ENCODE measurements at places on chromosomes 16 and 17.

DNA sequence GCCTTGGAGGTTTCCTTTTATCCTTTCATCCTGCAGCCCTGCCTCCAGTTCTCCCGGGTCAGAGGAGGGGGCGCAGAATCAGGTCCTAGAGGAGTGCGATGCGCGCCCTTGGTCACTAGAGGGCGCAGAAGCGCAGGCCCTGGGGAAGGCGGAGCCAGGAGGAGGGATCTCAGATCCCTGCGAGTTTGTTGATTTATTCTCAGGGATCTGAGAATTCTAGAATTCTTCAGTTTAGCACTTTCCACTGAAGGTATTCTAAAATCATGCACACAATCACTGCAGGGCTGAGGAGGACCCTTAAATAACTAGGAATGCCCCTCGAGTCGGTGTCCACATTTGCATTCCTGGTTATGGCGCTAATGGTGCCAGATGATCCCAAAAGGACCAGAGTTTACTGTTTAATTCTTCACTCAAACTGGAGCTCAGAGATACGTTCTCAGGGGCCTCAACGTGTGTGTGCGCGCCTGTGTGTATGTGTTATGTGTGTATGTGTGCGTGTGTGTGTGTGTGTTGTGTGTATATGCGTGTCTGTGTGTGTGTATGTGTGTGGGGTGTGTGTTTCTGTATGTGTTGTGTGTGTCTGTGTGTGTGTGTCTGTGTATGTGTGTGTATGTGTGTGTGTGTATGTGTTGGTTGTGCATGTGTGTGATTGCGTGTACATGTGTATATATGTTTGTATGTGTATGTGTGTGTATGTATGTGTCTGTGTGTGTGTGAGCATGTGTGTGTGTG is 6.9 kb upstream of the ELAC2 start:
- DNase-seq, result peak; percentile 52

GRCh38 chr16:30786115-30786935 is 680 bp downstream of the ZNF629 start:
- no peak for DNase-seq

- DNase-seq, result no peak
Measured at GRCh38 chr17:17408236-17408794, 68.5 kb upstream of the MED9 start.

DNA sequence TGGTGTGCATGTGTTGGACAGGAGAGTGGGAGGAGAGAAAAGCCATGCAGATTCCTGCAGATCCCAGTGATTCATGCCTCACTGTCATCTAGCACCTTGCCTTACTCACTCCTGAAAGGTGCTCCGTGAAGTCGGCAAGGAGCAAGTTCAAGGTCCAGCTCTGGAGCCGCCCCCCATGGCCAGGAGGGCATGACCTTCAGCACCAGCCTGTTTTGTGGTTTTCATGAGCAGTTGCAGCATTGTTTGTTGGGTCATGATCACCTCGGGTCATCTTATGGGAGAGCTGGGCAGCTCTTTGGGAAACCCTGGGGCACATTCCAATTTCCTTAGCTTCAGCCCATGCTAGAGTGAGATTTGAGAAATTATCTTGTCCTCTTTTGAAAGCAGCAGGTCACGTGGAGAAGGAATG is 137.5 kb upstream of the IRX3 start:
- no peak for DNase-seq

DNA sequence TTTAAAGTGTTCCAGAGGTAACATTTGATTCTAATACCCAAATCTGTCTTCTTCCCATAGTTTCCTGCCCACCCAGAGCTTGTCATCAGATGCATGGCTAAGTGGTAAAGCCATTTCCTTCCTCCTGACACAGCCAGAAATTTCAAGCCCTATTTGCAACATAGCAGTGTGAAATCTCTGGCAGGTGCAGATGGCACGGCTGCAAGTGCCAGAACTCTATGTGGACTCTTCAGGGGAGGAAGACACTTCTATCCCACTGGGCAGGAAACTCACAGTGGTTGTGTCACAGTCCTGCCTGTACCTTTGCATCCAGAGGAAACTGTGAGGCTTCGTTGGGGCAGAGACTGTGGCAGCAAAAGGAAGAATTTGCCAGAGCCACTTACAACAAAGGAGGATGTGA is 13.2 kb downstream of the DYNLRB2 start:
- DNase-seq, result no peak

DNA sequence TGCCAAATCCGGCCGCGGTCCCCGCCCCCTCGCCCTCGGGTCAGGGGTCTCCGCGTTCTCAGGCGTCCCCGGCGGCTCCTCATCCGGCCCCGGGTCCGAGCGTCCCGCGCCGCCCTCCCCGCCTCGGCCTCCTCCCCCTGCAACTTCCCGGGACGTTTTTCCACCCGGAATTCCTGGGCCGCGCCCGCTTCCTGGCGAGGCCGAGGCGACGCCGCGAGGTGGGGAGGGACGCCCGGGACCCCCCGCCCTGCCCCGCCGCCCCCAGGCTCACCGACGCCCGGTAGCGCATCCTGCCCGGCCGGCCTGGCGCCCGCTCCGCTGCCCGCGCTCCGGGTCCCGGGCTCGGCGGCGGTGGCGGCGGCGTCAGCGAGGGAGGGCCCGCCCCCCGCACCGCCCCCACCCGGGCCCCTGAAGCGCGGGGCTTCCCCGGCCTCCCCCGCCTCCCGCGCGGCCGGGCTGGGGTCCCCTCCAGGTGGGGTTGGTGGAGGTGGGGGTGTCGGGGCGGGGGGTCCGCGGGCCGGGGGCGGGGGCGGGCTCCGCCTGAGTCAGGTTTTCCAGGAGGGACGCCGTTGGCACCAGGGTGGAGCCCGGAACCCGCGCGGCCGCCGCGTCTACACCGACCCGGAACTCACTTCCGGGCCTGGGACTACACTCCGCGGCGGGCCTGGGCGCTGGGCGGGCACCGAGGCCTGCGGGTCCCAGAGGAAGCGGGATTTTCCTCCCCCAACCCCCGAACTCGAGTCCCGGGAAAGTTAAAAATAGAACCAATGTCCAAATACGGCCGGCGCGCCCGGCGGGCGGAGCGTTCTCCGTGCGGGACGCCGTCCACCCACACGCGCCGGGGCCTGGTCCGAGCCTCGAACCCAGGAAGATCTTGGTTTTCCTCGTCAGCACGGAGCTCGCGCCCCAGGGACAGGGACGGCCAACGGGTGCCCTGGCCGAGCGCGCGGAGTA is 6.8 kb downstream of the MYO1C start:
- DNase-seq, result peak; percentile 54

- no peak for DNase-seq
Measured at GRCh38 chr16:17544785-17545184, 74.0 kb upstream of the XYLT1 start.

DNA sequence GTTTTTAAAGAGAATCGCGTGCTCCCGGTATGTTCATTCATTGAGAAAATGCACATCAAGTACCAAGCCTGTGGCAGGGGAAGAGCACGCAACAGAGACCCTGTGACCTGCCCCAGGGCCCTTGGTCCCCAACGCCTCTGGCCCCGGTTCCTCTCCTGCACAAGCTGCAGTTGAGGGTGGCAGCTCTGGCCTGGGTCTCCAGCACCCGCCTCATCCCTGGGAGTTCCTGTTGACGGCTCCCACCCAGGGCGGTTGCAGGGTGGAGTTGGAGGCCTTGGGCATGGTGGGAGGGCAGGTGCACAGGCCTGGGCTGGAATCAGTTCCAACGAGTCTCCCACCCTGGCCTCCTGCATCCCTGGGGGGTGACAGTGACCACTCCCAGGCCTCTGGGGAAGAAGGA is 5.0 kb downstream of the NECAB2 start:
- no peak for DNase-seq

DNA sequence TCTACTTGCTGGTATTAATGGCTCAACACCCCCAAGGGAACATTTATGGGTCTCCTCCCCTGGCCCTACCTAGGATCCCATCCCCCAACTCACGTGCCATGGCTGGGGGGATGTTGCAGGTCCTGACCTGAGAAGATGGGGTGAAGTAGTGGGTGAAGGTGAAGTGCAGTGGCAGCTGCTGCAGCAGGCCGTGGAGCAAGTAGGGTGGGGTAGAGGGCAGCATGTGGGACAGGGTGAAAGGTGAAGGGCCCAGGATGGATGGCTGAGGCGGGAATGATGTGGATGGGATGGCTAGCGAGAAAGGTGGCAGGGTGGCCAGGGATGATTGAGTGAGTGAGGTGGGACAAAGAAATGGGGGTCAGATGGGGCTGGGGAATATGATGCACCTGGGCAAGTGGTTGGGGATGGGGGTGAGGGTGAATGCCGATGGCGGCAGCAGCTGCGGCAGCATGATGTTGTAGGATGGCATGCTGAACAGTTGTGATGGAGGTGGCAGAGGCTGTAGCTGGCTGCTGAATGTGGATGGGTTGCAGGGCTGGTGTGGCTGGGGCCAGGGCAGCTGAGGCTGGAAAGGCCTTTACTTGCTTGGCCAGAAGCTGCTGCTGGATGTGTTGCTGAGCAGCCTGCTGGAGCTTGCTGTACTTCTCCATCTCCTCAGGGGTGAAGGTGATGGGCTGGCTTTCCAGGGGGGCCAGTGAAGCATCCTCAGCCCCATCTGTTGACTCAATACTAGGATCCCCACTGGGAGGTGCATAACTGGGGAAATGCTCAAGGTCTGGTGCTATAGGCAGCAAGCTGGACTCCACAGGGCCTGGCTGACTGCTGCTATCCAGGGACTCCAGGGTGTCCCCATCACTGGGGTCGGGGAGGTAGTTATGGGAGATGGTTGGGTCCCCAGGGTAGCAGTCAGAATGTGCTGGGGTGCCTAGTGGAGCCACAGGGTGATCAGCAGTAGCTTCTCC is 8.3 kb upstream of the ITGA2B start:
- DNase-seq, result no peak

- DNase-seq, result no peak
Measured at GRCh38 chr17:12041312-12041711, 20.6 kb downstream of the MAP2K4 start.

GRCh38 chr16:11272484-11272883 is 945 bp downstream of the PRM3 start:
- no peak for DNase-seq

- no peak for DNase-seq
Measured at GRCh38 chr17:70527364-70527888, 358.1 kb downstream of the KCNJ2 start.

DNA sequence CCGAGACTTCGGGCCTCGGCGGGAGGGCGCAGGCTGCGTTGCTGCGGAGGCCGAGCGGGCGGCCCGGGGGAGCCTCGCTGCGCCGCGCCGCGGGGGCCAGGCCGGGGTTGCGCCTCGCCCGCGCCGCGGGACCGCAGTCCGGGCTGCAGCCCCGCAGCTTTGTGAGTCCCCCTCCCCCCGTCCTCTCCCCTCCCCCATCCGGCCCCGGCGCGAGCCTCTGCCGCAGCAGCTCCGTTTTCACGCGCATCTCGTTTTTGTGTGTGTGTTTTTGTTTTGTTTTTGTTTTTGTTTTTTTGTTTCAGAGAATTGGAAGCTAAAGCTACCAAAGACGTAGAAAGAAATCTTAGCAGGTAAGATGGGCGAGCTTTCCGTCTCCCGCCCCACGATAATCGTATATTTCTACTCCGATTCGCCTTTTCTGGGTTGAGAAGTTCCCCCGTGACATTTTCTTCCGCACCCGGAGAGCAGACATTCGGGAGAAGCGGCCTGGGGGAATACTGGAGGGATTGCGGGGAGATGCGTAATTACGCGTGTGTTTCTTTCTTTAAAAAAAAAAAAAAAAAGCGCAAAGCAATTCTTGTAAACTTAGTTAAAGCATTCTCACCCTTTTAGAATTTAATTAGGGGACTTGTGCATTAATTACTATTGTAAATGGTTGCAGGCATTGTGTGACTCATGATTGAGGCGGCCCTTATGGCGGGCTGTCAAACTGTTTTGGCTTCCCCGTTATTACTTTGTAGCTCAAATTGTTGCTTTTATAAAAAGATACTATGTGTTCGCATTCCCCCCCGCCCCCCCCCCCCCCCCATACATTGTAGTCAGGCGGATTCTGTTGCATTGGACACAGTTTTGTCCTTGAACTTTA is 732 bp downstream of the TNRC6A start:
- peak; percentile 30 for DNase-seq

GRCh38 chr16:67884-68789 is 4.3 kb downstream of the RHBDF1 start:
- DNase-seq, result no peak

DNA sequence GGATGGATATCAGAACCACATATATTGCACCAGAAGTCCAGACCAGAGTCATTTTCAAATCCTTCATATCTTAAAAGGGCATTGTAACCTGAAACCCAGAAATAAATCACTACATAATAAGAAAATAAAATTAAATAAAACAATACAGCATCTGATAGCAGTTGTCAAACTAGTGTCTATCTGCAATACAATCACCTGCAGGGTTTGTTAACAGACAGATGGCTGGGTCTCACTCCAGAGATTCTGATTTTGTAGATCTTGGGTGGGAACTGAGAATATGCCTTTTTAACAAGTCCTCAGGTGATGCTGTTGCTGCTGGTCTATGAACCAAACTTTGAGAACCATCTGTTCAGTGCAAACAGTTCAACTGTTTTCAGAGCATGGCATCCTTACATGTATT is 37.6 kb downstream of the NME2 start:
- no peak for DNase-seq

GRCh38 chr16:57611706-57612105 is 16.7 kb upstream of the ADGRG1 start:
- DNase-seq, result no peak

GRCh38 chr17:8463099-8463498 is 27.4 kb downstream of the NDEL1 start:
- no peak for DNase-seq

GRCh38 chr17:34347063-34347462 is 9.2 kb upstream of the CCL13 start:
- no peak for DNase-seq

DNA sequence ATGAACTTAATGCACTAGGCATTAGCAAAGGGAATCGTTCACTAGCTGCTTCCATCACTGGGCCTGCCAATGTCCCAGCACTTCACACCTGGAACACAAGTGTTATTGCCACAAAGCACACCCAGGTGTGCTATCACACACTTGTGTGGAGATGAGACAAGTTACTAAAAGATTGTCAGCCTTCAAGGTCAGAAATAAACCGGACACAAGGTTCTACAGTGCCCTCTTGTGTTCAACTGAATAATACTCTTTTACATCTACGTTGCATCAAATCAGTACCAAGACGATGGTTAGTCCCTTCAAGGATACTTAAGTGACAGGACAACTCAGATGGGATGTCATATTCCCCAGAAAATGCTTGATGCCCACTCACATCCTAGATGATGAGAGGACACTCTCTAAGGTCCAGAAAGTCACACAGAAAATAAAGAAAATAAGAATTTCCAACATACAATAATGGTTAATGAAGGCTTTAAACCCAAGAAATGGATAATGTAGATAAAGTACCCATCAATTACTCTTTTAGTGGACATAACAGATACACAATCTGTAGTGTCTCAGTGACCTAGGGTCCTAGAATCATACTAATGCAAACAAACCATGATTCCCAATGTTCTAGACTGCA is 16.4 kb upstream of the GLG1 start:
- DNase-seq, result no peak

GRCh38 chr16:89150090-89150835 is 21.3 kb upstream of the CDH15 start:
- no peak for DNase-seq

GRCh38 chr16:68524069-68524820 is 14.8 kb upstream of the ZFP90 start:
- DNase-seq, result no peak

Data from T follicular helper cell (primary cell).